NCI-H2029 treated with DMSO at 0.1 percent for 48 hours (cell line): ENCODE measurements at places on chromosomes 16 and 17.
A peak's percentile ranks its signal among the peaks of the same experiment; 100 is the strongest.

DNA sequence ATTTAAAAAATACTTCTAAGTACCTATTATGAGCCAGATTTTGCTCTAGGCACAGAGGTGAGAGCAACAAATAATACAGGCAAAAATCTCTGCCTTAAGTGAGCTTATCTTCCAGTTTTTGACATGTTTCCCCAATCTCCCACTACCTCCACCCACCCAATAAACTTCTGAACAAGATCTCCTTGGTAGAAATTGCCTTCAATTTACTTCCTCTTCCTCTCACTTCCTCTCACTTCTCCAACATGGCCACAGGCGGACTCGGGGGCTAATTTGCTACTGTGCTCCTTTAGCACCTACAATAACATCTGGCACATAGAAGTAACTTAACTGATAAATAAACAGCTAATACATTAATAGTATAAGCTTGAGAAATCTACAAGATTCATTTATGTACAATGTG, 82.6 kb downstream of the CACNG1 start:
- DNase-seq = no peak

DNA sequence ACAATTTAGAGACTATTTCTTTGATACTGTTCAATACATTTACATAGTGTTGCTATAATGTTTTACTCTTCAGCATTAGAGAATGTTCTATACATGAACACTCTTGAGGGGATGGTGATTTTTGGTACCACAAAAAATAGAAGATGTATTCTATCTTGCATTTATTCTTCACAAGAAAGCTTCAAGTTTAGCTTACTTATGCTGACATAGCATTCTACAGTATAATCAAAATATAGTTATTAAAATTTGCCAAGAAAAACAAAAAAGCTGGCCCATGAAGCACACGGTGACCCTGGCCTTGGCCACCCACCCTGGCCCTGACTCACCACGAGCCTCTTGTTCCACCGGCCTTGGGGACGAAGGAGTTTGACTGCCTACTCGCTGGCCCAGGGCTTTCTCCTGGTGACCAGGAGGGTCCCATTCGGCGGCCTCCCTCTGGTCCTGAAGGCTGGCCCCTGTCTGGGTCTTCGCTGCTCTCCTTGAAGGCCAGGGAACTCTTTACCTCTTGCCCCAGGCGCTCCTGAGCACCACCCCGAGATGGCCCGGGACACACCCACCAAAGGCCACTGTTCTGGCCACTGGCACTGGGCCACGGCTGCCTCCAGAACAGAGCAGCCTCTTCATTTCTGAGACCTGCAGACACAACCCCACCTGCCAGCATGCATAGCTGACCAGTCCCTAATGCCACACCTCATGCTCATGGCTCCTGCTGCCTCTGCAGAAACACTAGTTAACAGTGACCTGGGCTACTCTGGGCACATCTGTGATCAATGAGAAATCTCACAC, 22.5 kb upstream of the ICAM2 start:
- no peak for DNase-seq

GRCh38 chr17:51601622-51602261, 341.4 kb downstream of the UTP18 start:
- no peak for DNase-seq

- DNase-seq = no peak
These were observed 30.3 kb downstream of the MEOX1 start for GRCh38 chr17:43631429-43631828.

DNA sequence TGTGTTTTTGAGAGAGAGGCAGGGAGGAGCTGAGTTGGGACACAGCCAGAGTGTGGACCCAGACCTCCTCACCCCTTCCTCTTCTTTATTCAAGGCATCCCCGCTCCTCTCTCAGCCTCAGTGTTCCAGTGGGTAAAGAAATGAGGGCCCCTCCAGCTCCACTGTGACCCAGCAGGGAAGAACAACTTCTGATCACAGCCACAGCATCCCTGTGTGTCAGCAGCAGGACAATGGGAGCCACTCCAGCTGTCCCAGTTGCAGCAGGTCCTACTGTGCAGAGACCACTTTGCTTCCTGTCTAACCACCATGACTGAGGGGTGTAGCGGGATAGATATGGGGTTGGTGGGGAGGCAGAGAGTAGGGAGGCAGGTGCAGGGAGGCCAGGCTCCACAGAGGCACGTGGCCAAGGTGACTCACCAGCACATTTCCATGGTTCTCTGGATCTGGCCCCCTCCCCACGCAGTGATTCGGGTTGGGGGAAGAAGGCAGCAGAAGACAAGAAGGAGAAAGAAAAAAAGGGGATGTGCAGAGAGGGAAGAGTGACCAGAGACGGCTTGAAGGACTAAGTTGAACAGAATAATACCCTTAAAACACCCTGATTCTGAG, 24.5 kb downstream of the PIK3R5 start:
- no peak for DNase-seq

DNA sequence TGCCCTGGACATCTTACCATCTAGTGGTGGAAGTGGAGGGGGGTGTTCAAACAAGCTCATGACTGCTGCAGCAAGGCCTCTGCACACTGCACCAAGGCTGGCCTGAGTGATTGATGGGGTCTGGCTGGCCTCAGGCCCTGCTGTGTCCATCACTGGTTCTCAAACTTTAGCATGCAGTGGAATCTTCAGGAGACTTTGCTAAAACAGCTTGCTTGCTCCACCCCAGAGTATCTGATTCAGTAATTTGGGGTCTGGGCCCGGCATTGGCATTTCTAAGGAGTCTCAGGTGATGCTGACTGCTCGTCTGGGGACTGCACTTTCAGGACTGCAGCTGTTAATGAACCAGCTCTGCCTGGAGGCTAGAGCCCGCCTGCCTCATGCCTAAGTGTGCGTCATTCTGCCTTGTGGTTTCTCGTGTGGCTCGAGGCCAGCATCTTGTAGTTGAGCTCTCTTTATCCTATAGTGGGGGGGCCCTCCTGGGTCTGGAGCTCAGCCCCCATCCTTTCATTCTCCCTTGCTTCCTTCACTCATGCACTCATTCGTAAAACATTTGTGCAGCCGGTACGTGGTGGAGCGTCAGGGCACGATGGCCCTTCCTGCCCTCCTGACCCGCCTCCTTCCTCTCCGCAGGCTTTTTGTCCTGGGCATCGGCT, 4.1 kb downstream of the MGAT5B start:
- DNase-seq = no peak

DNA sequence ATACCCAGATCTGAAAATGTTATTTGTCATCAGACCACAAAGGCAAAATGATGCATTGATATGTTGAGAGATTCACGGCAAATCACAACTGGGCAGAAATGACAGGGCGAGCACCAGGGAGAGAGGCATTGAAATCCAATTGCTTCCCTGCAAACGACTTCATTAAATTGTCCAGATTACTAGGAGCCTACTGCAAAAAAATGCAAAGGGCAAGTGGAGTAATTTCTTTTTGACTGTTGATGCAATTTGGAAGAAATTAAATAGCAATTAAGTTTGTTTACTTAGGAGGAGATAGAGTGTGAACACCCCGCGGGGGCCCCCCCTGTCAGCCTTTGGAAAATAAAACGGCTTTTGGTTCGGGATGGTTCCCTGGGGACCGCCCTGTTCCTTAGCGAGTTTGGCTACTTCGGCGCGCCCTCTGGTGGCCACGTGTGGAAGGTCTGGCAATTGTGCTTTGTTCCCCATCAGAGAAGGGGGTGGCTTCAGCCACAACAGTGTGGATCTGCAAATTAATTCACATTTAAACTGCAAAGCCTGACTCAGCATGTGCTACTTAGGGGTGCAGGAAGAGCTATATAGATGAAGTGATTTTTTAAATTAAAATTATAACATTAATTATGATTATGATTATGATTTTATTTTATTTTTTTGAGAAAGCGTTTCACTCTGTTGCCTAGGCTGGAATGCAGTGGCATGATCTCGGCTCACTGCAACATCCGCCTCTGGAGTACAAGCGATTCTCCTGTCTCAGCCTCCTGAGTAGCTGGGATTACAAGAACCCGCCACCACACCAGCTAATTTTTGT, 14.5 kb upstream of the TMC7 start:
- DNase-seq = peak; percentile 33
